Activated CD8-positive, alpha-beta T cell treated with anti-CD3 and anti-CD28 coated beads, Interleukin-2, amount 10 ng/mL, durations not matched to agents 7 days and 5 days (primary cell): ENCODE measurements at places on chromosomes 5 and 9.

GRCh38 chr5:172805736-172806255 is 28.3 kb upstream of the ERGIC1 start:
- H3K4me3 ChIP-seq: no peak overlapping the region
- DNase-seq: no peak
- H3K27ac ChIP-seq: no peak overlapping the region
- no peaks in the 10 kb centered on the region for H3K27me3 ChIP-seq
- peaks cover 18% of the 10 kb centered on the region for H3K4me1 ChIP-seq
- H3K36me3 ChIP-seq: no peaks in the 10 kb centered on the region

- H3K36me3 ChIP-seq: no peaks in the 10 kb centered on the region
- H3K4me1 ChIP-seq: no peaks in the 10 kb centered on the region
- no peak for DNase-seq
- H3K27me3 ChIP-seq: no peaks in the 10 kb centered on the region
- no peak overlapping the region for H3K27ac ChIP-seq
These were observed 138.1 kb upstream of the WWC1 start for GRCh38 chr5:168153263-168153875.

DNA sequence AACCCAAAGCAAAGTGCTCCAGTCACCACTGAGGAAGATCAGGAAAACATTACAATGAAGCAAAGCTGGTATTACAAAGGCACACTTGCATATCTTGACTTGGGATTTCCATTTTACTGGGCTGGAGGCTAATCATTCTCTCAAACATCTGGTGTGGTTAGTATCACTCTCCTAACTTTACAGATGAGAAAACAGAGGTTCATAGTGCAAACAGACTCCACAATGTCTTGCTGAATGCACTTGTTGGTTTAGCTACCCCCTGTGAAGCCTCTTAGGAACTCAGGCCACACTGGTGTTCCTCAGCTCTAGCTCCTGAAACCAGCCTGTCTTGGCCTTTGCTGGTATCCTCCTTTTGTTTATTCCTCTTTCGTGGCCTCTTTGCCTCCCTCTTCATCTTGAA is 29.5 kb upstream of the SMAD5 start:
- H3K27me3 ChIP-seq: peaks cover 9% of the 10 kb centered on the region
- H3K36me3 ChIP-seq: no peaks in the 10 kb centered on the region
- H3K4me1 ChIP-seq: no peaks in the 10 kb centered on the region
- no peak overlapping the region for H3K4me3 ChIP-seq
- H3K27ac ChIP-seq: no peak overlapping the region
- DNase-seq: no peak

- H3K4me3 ChIP-seq: no peak overlapping the region
- DNase-seq: no peak
- no peaks in the 10 kb centered on the region for H3K36me3 ChIP-seq
- H3K27me3 ChIP-seq: peaks cover 7% of the 10 kb centered on the region
- H3K27ac ChIP-seq: no peak overlapping the region
These were observed 414.1 kb downstream of the ARHGEF28 start for GRCh38 chr5:74040065-74040551.

DNA sequence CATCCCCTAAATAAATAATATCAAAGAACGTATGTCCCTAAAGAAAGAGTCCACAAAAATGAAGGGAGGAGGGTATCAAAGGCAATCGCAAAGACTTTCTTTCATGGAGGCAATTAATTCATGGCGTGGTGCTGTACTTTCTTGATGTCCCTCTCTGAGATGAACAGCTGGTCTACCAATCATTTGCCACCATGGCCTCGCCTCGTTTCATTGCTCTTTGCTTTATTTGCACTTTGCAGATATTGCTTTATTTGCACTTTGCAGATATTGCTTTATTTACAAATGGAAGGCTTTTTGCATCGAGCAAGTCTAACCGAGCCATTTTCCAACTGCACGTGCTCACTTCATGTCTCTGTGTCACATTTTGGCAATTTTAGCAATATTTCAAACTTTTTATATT is 104.0 kb upstream of the PTCH1 start:
- no peak overlapping the region for H3K4me3 ChIP-seq
- peaks cover 2% of the 10 kb centered on the region for H3K4me1 ChIP-seq
- no peak for DNase-seq
- no peak overlapping the region for H3K27ac ChIP-seq
- H3K27me3 ChIP-seq: peaks cover 6% of the 10 kb centered on the region

DNA sequence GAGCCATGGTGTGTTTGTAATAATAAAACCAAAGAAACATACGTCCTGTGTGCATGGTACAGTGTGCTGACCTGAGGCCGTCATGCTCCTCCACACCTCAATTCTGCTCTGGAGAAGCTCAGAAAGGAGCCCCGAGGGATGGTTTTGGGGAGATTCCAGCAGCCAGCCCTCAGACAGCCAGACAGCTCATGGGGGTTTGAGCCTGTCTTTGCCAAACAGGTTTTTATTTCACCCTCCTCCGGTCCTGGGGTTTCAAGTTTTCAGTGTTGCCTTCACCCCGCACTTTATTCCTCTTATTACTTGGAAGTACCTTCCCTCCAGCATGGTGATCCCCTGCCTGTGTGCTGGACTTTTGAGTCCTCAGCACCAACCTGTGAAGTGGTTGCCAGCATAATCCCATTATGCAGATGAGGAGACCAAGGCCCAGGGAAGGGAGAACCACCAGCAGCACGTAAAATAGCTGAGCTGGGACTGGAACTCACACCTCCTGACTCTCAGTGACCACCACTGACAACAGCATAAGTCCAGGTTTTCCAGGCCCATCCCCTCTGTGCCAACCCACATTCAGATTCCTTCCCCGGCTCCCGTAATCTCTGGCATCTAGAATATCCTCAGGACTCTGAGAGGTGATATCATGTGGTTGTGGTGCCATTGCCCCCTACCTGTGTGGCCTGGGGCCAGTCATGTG is 35.1 kb downstream of the TGFBI start:
- no peaks in the 10 kb centered on the region for H3K4me1 ChIP-seq
- no peak overlapping the region for H3K27ac ChIP-seq
- no peak overlapping the region for H3K4me3 ChIP-seq
- no peaks in the 10 kb centered on the region for H3K36me3 ChIP-seq
- DNase-seq: no peak

DNA sequence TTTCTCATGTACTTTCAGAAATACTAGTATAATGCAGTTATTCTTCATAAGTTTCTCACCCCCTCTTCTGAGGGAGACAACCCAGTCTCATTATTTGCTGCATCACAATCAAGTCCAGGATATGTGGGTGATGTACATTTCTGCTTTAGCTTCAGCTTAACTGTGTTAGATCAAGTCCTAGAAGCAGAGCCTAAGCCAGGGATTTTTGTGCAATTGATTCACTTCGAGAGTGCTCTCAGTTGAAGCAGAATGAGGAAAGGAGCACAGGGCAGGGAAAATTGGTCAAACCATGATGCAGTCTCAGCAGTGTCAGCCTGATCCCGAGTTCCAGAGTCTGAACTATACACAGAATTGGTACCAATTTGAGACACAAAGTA is 15.1 kb downstream of the HNRNPK start:
- no peak overlapping the region for H3K4me3 ChIP-seq
- DNase-seq: no peak
- peaks cover 3% of the 10 kb centered on the region for H3K4me1 ChIP-seq

GRCh38 chr9:89808076-89808755 is 203.4 kb downstream of the GADD45G start:
- peaks cover 31% of the 10 kb centered on the region for H3K27me3 ChIP-seq
- DNase-seq: no peak
- H3K27ac ChIP-seq: no peak overlapping the region
- no peaks in the 10 kb centered on the region for H3K36me3 ChIP-seq
- no peak overlapping the region for H3K4me3 ChIP-seq

DNA sequence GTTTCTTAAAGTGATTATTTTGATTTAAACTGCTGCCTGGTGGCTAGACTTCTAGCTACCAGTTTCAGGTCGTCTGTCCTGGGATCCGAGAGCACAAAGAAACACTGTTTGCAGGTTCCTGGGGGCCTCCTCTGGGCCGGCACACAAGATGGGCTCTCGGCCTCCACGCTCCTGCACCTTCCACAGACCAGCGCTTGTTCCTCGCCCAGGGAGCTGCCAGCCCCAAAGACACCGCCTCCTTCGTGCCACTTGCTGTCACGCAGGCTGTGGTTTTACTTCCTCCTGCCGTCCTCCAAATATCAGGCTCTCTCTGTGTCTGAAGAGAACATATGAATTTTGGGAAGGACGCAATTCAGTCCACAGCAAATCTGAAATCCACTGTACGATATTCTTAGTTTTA is 105.8 kb downstream of the ROR2 start:
- H3K4me1 ChIP-seq: peaks cover 33% of the 10 kb centered on the region
- no peak for DNase-seq
- peaks cover 12% of the 10 kb centered on the region for H3K27me3 ChIP-seq
- H3K4me3 ChIP-seq: no peak overlapping the region

- H3K4me3 ChIP-seq: no peak overlapping the region
- DNase-seq: no peak
- no peaks in the 10 kb centered on the region for H3K36me3 ChIP-seq
These were observed 469.3 kb upstream of the DMAC1 start for GRCh38 chr9:8268881-8269280.

DNA sequence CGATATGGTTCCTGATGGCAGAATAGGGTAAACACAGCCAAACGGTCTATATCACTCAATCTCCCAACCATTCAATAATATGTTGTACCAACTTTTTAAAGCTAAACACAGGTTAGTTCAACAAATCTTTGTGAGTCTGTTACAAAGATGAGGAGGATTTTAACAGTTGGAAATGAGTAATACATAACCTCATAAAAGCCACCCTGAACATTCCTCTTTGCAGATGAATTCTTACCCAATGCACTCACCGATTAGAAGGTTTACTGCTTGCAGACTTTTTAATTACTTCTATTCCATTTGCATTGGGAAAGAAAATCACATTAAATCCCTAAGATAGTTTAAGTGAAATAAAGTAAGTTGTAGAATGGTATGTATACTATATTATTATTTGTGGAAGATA is 23.3 kb upstream of the TRMT10B start:
- no peaks in the 10 kb centered on the region for H3K4me1 ChIP-seq
- no peak overlapping the region for H3K4me3 ChIP-seq
- no peak for DNase-seq
- H3K27me3 ChIP-seq: peaks cover 13% of the 10 kb centered on the region
- H3K36me3 ChIP-seq: no peaks in the 10 kb centered on the region
- no peak overlapping the region for H3K27ac ChIP-seq

DNA sequence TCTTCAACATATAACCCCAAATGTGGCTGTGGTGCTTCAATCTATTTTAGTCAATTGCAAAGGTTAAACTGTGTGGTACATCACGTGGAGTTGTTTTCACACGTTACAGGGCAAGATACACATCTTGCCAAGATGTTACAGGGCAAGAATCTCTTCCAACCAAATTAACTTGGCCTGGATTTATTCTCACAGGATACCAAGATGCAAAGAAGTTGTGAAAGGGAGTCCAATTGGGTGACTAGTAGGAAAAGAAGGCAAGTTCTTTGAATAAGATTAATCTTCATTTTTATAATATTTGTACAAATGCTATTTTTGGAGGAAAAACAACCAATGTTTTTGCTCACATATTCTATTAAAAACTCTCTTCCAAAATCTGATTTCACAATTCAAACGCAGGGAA is 4.8 kb upstream of the IFNA8 start:
- no peaks in the 10 kb centered on the region for H3K36me3 ChIP-seq
- H3K27ac ChIP-seq: no peak overlapping the region
- H3K4me1 ChIP-seq: peaks cover 7% of the 10 kb centered on the region

DNA sequence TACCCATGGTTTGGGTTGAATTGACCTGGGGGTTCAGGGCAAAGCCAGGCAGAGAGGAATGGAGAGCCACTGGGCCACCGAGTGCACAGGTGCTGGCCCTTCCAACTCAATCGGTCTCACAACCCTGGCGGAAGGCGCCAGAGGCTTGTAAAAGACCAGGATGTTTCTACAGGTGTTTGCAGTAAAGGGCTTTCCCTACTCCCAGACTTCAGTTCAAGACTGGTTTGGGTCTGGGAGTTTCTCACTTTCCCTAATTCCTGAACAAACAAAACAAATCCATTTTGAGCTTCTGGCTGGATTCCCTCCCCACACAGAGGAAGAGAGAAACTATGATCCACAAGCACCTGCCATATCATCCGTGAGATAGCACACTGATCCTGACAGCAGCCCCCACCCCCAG is 125.2 kb upstream of the KLF4 start:
- no peaks in the 10 kb centered on the region for H3K4me1 ChIP-seq
- no peak overlapping the region for H3K27ac ChIP-seq
- H3K27me3 ChIP-seq: no peaks in the 10 kb centered on the region
- H3K36me3 ChIP-seq: no peaks in the 10 kb centered on the region

DNA sequence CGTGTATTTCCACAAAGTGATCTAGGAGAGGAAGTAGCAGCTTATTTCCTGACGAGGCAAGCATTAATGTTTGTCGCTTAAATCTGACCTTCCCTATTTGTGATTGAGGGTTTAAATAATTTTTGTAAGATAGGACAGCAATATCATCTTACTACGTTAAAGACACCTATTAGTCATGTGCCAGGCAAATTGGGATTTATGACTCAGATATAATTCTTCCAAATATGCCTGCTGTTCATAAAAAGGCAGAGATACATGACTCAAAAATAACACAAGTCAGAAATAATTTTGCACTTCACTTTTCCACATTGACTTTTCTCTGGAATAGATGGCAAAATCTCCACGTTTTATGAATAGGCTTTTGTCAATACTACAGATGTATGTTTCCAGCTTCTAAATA is 43.0 kb upstream of the CDH12 start:
- DNase-seq: no peak
- no peak overlapping the region for H3K27ac ChIP-seq
- H3K4me3 ChIP-seq: no peak overlapping the region
- H3K27me3 ChIP-seq: no peaks in the 10 kb centered on the region

DNA sequence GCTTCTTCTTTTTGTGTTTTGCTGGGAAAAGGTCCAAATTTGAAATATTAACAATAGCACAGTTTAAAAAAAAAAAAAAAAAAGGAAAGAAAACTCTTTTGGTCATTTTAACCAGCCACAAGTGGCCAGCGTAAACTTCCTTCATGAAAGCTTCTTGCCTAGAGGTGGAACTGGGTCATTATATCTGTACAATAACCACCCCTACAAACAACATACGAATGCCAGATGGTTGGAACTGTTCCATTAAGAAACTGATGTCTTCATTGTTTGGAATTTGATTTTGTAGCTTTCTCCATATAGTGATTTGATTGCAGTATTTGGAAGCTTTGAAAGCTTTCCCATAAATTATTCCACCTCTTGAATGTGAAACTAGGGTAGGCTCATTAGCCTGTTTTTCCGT is 18.3 kb upstream of the LPAR1 start:
- H3K4me3 ChIP-seq: no peak overlapping the region
- H3K27ac ChIP-seq: no peak overlapping the region
- no peaks in the 10 kb centered on the region for H3K4me1 ChIP-seq

- H3K27me3 ChIP-seq: no peaks in the 10 kb centered on the region
- no peak overlapping the region for H3K4me3 ChIP-seq
- no peaks in the 10 kb centered on the region for H3K36me3 ChIP-seq
- no peaks in the 10 kb centered on the region for H3K4me1 ChIP-seq
These were observed 384.8 kb upstream of the PCSK5 start for GRCh38 chr9:75505654-75506053.
